ENCODE measurements at places on chromosomes 12 and 14. TPM values are rescaled to one million over a fixed set of nuclear protein-coding genes. Genes with fewer than 3 reads are reported as not detected.
A peak's percentile ranks its signal among the peaks of the same experiment; 100 is the strongest.

GRCh38 chr14:99602054-99602787 is 1.8 kb downstream of the CCDC85C start:
- DNase-seq: peak; percentile 73

GRCh38 chr12:9792961-9793617 is 32.4 kb upstream of the CD69 start:
- DNase-seq: no peak

DNA sequence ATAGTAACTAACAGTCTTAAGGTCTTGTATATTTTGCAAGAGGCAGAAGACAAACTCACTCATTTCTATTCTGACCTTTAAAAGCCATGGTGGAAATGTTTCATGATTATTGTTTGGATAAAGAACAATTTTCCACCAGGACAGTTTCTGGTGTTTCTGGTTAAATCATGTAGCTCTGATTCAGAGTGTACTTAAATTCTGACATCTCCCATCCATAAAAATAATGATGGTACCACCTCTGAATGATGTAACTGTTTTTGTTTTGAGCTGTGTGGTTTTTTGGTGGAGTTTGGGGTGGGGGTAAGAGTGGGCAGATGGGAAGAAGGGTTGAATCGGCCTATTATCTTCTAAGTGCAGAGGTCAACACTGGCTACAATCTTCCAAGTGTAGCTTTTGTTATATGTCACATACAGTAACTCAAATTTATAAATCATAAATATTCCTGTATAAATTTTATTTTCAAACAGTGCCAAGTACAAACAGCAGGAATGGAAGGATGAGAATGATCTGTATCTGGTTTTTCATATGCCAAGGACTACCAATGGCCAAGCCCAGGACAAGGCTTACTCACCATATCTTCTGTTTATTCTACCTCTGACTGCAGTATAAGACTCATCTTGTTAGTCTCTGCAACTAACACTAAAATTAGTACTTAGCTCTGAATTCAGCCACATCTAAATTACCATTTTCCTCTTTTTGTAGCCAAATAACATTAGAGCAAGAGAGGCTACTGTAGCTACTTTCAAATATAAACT is 108.7 kb downstream of the BCAT1 start:
- no peak for DNase-seq

ESPL1 gene
- 12.3 TPM for total RNA-seq

HEATR5A gene
- total RNA-seq: 15.3 TPM

DNA sequence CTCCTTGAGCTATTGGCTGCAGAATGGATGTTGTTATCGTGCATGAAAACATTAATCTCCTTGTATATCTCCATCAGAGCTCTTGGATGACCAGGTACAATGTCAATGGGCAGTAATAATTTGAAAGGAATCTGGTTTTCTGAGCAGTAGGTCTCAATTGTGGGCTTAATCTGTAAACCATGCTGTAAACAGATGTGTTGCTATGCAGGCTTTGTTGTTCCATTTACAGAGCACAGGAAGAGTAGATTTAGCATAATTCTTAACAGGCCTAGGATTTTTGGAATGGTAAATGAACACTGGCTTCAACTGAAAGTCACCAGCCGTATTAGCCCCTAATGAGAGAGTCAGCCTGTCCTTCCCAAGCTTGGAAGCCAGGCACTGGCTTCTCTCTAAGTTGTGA is 50.4 kb downstream of the ATG14 start:
- no peak for DNase-seq

NRXN3 gene
- total RNA-seq: 4.1 TPM

DNA sequence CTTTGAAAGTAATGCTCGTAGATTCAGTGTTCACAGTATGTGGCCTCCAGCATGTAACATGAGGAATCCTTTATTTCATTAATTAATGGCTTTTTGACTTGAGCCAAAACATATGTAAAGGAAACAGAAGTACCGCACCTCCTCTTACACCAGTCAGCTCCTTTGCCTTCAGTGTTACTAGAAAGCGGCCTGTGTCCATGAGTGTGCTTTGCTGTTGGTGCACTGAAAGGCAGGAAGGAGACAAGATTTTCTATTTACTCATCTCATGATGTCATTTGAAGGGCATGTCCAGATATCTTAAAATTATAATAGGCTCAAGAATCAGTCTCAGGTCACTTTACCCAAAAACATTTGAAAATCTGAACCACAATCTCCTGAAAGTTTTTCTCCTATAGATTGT is 9.9 kb upstream of the CCT2 start:
- no peak for DNase-seq

GRCh38 chr12:105107171-105107493 is 399 bp upstream of the WASHC4 start:
- no peak for DNase-seq

DNA sequence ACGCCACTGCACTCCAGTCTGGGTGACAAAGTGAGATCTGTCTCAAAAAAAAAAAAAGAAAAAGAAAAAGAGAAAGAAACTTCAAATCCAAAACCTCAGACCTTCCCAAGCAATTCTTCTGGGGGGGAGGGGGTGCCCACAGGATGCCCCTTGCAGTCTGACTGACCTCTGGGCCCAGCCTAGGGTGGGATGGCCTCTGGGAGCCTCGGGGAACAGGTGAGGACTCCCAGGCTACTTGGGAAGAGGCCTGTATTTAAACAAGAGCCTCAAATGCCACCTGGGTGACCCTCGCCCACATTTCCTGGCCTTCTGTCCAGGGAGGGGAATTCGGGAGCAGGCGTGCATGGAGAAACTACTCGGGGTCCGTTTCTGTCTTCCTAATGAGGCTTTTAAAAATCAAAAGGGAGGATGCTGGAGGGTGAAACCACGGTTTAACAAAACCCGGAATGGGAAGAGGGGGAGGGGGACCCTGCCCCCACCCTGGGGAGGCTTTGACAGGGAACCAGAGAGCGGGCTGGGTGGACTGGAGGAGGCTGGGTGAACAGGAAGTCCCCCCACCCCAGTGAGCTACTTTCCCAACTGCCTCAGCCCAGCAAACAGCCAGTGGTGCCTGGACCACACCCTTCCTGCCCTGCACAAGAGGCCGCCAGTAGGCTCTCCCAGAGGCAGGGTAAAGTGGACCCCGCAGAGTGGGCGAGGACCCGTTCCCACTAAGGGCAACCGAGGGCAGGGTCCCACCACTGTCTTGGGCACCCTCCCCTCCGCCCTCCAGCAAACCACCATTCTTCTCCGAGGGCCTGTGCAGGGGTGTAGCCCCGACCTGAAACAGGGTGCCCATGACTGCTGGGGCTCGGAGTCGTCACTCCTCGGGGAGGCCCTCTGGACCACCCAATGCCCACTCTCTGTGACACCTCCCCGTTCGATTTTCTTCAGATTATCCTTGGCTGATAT is 1.5 kb upstream of the FBRSL1 start:
- peak; percentile 69 for DNase-seq

GLS2 gene
- not detected for total RNA-seq

DNA sequence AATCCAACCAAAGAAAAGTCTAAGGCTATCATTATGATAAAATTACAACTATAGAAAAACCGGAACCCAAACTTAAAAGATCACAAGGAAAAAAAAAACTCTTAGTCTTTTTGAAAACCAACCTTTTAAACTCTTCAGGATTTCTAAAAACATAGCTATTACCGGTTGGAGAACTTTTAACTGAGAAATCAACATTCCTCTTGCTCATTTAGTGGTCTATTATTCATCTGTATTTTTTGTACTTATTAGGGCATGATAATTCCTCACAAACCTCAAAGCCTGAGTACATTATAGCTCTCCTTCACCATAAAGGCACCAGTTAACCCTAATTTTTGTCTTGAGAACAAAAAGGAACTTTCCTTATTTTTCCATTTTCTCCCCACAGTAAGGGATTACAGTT is 10.4 kb downstream of the LUM start:
- no peak for DNase-seq

HOXC5 gene
- total RNA-seq: not detected

TMEM179 gene
- not detected for total RNA-seq

DNA sequence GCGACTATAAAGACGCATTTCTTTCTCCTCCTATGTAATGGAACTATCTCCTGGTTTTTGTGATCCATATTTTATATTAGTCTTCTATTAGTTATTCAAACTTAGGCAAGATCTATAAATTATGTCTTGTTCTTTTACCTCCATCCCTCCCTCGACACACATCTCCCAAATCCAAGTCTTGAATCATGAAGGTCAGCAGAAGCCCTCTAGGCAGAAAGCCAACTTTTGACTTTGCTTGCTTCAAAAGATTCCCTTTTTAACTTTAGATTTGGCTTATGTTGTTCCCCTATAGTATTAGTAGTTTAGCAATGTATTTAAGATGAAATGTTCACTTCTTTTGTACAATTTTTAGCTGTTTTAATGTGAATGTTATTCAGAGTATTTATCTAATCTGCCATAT is 689.8 kb downstream of the SLC6A15 start:
- no peak for DNase-seq

GRCh38 chr12:56565510-56566101 is 44.0 kb downstream of the RBMS2 start:
- peak; percentile 76 for DNase-seq

DNA sequence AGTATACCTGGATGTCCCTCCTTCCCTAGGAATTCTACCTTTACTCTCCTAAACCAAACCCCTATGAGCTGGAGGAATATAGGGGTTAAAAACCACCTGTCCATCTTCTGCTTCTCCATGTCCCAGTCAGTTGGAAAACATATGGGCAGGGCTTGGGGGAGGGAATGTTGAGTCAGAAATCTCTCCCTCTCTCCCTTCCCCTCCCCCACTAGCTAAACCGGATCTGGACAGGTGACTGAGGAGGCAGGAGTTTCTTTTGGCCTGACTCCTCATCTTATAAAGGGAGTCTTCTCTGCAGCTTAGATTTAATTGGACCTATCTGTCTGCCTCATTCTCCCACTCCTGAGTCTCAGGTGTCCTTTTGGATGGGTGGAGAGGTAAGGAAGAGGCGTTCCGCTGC is 6.1 kb downstream of the ERBB3 start:
- DNase-seq: peak; percentile 57

DNA sequence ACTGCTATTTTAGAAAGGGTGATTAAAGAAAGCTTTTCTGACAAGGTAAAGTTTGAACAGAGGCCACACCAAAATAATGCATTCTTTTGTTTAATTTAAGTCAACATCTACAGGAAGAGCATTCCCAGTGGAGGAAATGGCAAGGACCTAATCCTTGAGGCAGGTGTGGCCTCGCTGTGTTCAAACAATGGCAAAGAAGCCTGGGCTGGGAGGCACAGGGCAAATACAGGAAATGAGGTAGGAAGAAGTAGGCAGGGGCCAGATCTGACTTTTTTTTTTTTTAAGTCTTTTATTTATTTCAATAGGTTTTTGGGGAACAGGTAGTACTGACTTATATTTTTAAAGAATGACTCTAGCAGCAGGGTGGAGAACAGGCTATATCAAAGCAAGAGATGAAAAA is 53.5 kb downstream of the ARMH4 start:
- DNase-seq: peak; percentile 10

GRCh38 chr14:68932231-68932630 is 46.9 kb downstream of the ACTN1 start:
- DNase-seq: no peak

All from transverse colon (tissue), 4 donors.